Stimulated activated CD4-positive, alpha-beta T cell treated with anti-CD3 and anti-CD28 coated beads, Interleukin-2, amount 100 ng/mL, for 4 hours (primary cell): ENCODE measurements at places on chromosomes 1 and 21.

DNA sequence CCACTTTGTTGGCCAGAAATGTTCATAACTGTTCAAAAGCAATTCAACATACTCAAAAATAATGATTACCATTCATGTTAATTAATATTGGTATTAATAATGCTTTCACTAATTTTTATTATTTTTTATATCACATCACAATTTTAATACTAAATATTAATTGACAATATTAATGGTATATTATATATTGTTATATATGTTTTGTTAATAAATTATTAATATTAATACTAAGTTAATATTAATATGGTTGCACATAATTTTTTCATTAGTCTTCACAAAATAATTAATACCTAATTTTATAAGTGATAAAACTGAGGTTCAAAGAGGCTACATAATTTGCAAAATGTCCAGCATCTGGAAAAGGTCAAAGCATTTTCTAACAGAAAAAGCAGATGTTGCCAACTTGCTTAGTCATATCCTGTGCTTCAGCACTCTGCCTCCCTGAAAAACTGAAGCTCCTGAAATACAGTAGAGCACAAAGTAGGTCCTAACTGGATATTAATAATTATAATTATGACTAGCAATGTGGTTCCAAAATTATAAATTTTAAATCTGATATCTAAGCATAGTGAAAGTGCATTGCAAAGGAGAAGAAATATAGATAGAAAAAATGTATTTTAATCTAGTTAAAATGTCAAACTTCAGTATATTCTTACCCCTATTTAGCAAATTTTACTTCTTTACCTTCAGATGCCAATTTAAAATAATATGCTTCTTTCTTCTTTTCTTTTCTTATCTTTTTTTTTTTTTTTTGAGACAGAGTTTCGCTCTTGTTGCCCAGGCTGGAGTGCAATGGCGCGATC is 123.2 kb upstream of the TNFSF4 start:
- no peak for DNase-seq

- DNase-seq = no peak
These were observed 16.7 kb upstream of the IL10RB start for GRCh38 chr21:33249331-33250002.

GRCh38 chr1:115727706-115728249 is 40.7 kb downstream of the CASQ2 start:
- DNase-seq = no peak

DNA sequence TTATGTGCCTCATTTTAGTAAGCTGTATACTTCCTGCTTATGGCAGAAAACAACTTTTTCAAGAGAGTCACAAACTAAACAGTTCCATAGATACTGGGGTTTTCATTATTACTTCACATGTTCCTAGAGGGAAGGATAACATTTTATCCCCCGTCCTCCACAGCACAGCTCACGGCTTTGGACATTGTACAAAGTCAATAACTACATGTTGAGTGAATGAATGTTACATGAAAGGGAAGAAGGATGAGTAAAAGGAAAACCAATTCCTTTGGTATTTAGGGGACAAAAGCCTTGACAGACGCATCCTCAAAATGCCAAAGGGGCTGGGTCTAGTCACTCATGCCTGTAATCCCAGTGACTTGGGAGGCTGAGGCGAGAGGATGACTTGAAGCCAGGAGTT is 14.8 kb downstream of the PI4KB start:
- DNase-seq = no peak

DNA sequence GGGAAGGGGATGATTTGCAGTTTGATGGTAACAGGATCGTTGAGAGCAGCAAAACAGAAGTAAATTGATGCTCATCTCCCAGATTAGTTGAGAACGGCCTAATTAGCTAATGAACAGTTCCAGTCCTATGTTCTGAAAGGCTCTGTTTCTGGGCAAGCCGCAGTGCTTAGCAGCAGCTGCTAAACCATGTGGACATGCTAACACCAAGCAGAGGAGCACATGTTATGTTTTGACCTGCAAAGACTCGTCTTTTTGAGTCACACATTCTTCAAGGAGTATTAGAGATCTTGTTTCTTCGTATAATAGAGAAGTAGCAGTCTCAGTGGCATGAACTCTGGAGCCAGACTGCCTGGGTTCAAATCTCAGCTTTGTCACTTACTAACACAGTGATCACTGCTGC is 58.1 kb downstream of the CACNA1E start:
- DNase-seq = no peak

- no peak for DNase-seq
These were observed 12.1 kb upstream of the SHCBP1L start for GRCh38 chr1:182965096-182965495.
